Osteocyte (in vitro differentiated cells): ENCODE measurements at places on chromosomes 6 and 20. TPM values are rescaled to one million over a fixed set of nuclear protein-coding genes. Genes with fewer than 3 reads are reported as not detected.

DNA sequence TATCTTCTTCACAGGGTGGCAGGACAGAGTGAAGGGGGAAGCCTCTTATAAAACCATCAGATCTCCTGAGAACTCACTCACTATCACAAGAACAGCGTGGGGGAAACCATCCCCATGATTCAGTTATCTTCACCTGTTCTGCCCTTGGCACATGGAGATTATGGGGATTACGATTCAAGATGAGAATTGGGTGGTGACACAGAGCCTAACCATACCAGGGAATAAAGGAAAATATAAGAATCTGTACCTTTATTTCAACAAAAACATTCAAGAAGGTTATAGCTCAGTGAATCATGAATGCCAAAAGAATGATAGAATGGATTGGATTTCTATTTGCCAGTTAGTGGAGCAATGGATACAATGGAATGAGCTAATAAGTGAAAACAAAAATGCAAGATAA is 214.4 kb downstream of the PTPRK start:
- DNase-seq = no peak
- peak overlapping the region; percentile 76 for H3K27ac ChIP-seq
- H3K27me3 ChIP-seq = no peaks in the 10 kb centered on the region

SNPH gene
- total RNA-seq = 8.0 and 8.9 TPM in 2 replicates

GRCh38 chr6:149922642-149923326 is at the start of gene RAET1G:
TSS of gene RAET1G (minus strand) at chr6:149923121. CDS start at chr6:149923010, 111 bp downstream.
- peaks cover 20% of the 10 kb centered on the region for H3K4me1 ChIP-seq
- peak within 1 kb of the TSS; percentile 75 for H3K4me3 ChIP-seq
- H3K27ac ChIP-seq = peak within 1 kb of the TSS; percentile 2
- DNase-seq = peak; percentile 93
- peaks cover 16% of the 10 kb centered on the region for H3K27me3 ChIP-seq

- no peak for DNase-seq
- peak overlapping the region; percentile 72 for H3K4me3 ChIP-seq
- peaks cover 32% of the 10 kb centered on the region for H3K4me1 ChIP-seq
- peaks cover 56% of the 10 kb centered on the region for H3K27me3 ChIP-seq
Observed at GRCh38 chr6:28794175-28795002, 129.4 kb downstream of the TRIM27 start.

DNA sequence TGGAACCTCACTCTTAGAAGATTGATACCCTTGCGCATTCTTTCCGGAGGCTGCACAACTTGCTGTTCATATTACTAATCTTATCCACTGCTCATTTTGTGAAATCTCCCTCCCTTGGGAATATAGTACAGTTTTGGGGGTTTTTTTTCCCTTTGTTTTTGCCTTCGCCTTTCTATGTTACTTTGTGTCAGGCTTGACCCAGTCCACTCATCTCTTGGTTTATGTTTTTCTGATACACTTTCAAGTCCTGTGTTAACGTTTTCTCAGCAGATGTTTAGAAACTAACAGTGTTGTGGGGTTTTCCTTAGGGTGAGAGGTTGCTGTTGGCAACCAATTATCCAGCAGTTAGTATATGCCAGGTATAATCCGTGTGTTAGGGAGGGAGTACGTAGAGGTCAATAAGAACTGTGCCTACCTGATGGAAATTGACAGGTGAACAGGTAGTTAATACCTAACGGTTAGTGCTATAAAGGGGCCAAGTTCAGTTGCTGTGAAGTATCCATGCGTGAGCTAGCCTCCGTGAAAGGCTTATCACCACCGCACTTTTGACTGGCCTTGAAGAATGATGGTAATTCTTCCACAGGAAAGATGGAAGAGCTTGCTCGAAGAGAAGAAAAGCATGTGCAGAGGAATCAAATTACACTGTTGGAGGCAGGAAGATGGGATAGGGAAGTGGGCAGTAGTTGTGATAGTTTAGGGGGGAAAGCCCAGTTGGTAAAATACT is 1.4 kb downstream of the NFYA start:
- DNase-seq = no peak
- peaks cover 31% of the 10 kb centered on the region for H3K4me1 ChIP-seq
- peak overlapping the region; percentile 94 for H3K4me3 ChIP-seq
- H3K27ac ChIP-seq = peak overlapping the region; percentile 91
- no peaks in the 10 kb centered on the region for H3K27me3 ChIP-seq

VSX1 gene
- not detected in 2 replicates for total RNA-seq

- no peak for DNase-seq
- H3K36me3 ChIP-seq = no peaks in the 10 kb centered on the region
- peaks cover 11% of the 10 kb centered on the region for H3K4me1 ChIP-seq
Observed at GRCh38 chr6:92044312-92044711, 1375.0 kb downstream of the EPHA7 start.

GRCh38 chr6:170012037-170012330 is 260.6 kb downstream of the ERMARD start:
- H3K27ac ChIP-seq = no peak overlapping the region
- no peak overlapping the region for H3K4me3 ChIP-seq
- H3K36me3 ChIP-seq = no peaks in the 10 kb centered on the region
- no peaks in the 10 kb centered on the region for H3K4me1 ChIP-seq

DNA sequence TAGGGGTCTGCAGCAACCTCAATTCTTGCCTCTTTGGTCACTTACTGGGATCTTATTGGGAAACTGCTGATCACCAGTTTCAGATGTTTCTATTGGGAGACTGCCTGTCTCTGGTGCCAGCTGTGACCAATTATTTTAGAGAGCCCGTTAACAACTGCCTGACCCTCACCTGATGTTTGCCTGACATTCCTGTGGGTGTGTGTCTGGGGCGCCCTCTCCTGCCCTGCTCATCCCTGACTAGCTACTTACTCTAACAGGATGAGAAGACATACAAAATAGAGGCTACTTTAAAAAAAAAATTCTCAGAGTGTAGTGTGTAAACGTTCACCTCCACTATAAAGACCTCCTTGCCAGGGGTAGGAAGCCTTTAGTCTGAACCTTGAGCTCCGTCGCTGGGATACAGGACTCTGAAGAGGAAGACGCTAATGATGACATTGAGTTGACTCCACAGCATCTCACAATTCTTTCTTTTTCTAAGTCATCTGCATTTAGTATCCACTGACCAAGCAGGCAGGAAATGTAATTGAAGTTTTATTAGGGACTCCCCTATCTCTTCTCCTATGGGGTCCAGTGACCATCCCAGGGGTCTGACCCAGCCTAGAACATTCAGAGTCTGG is 54.6 kb upstream of the DDR1 start:
- H3K27ac ChIP-seq = peak overlapping the region; percentile 91
- H3K4me3 ChIP-seq = no peak overlapping the region
- H3K36me3 ChIP-seq = no peaks in the 10 kb centered on the region

DNA sequence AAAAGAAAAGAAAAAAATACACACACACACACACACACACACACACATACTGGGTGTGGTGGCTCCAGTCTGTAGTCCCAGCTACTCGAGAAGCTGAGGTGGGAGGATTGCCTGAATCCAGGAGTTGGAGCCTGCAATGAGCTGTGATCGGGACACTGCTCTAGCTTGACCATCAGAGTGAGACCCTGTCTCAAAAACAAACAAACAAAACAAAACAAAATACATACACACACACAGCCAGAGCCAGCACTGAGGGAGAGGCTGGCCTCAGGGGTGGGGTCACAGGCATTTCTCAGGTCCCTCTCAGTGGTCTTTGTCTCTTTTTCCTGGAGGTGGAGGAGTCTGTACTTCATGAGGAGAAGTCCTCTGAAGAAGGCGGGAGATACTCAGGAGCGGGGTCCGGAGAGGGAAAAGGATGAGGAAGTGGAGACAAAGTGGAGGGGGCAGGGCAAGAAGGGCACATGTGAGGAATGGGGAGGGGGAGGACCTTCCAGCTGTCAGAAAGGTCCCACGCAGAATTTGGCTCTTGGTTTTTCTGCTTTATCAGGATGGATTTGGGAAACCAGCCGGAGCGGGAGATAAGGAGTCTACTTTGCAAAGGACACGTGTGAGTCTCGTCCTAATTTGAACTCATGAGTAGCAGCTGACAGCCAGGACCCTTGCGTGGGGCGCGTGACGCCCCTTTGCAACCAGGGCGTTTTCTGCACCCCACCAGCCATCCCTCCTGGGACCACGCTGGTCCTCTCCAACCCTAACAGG is 7.7 kb upstream of the MICB start:
- no peak overlapping the region for H3K4me3 ChIP-seq
- H3K36me3 ChIP-seq = no peaks in the 10 kb centered on the region
- no peak overlapping the region for H3K27ac ChIP-seq

DNA sequence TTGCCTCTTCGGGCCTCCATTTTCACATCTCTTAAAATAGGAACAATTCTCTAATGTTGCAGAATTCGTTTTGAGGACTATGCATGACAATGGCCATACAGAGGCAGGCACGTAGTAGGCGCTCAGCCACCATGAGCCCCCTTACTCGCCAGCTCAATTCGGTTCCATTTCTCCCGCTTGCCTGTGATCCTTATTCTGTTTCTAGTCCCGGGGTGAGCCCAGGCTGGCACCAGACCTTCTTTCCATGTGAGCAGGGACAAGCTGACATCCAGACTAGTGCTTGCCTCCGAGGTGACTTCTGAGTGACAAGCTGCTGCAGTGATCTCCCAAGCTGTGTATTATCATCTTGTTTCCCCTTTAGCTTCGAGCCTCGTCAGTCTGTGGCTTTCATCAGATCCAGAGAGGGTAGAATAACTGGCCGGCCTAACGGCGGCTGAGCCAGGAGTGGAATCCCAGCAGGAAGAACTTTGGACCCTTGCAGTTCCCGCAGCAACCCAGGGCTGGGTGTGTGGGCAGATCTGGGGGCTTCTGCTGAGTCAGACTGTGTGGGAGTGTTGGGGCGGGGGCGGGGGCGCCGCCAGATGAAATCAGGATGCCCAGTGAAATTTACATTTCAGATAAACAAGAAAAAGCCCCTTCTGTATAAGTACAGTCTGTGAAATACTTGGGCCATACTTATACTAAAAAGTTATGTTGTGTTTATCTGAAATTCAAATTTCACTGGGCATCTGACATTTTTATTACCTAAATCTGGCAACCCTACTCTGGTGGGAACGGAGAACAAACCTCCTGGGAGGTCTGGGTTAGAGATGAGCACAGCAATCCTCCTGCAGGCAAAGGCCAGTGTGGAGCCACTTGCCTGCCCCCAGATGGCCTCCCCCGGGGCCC is 10.9 kb downstream of the BANF2 start:
- H3K4me3 ChIP-seq = no peak overlapping the region
- no peaks in the 10 kb centered on the region for H3K36me3 ChIP-seq
- peaks cover 14% of the 10 kb centered on the region for H3K4me1 ChIP-seq
- H3K27me3 ChIP-seq = peaks cover 3% of the 10 kb centered on the region
- no peak for DNase-seq
- H3K27ac ChIP-seq = peak overlapping the region; percentile 40

DNA sequence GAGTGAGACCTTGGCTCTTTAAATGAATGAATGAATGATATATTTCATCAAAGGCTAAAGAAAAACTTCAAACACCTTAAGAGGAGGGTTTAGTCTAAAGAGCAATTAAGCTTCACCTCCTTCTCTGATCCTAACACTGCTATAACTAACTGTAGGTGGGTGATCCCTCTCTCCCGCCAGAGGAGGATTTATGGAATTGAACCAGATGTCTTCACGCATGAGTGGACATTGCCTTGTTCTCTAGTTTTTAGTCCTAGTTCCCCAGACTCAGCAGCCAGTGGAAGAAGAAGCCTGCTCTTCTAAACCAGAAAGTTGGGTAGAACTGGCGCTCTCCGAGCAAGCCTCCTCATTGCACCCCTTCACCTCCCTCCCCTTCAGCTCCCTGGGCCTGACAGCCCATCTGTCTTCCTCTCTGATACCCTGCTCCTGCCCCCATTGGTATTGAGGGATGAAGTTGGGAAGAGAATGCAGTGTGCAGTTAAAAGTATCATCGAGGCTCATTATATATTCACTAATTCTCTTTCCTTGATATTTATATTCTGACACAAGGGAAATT is 142.7 kb downstream of the ARID1B start:
- peaks cover 10% of the 10 kb centered on the region for H3K36me3 ChIP-seq
- H3K27ac ChIP-seq = peak overlapping the region; percentile 55
- no peak for DNase-seq
- peaks cover 36% of the 10 kb centered on the region for H3K4me1 ChIP-seq

- DNase-seq = no peak
- no peak overlapping the region for H3K27ac ChIP-seq
- no peak overlapping the region for H3K4me3 ChIP-seq
- peaks cover 82% of the 10 kb centered on the region for H3K27me3 ChIP-seq
- H3K36me3 ChIP-seq = no peaks in the 10 kb centered on the region
- peaks cover 15% of the 10 kb centered on the region for H3K4me1 ChIP-seq
Observed at GRCh38 chr6:5992551-5993225, 14.0 kb downstream of the NRN1 start.

GNRH2 gene
- total RNA-seq = not detected in 2 replicates

DNA sequence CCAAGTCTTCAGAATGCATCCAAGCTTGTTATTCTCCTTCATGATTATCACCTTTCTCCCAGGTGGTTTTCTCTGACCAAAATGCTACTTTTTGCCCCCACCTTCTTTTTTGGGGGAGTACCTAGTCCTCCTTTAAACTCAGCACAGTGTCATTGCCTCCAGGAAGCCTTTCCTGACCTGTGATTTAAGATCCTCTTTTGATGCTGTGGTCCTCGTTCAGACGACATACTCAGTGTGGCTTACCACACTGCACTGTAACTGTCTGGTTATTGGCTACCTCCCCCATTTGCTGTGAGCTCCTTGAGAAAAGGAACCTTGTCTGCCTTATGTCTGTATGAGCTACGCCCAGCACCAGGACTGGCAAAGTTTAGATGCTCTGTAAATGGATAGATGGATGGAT is 14.6 kb downstream of the SAYSD1 start:
- no peak for DNase-seq
- H3K27me3 ChIP-seq = peaks cover 3% of the 10 kb centered on the region
- no peak overlapping the region for H3K4me3 ChIP-seq
- H3K27ac ChIP-seq = no peak overlapping the region
- H3K36me3 ChIP-seq = peaks cover 13% of the 10 kb centered on the region

PSMG4 gene
- total RNA-seq = 20.4 and 22.0 TPM in 2 replicates

DNA sequence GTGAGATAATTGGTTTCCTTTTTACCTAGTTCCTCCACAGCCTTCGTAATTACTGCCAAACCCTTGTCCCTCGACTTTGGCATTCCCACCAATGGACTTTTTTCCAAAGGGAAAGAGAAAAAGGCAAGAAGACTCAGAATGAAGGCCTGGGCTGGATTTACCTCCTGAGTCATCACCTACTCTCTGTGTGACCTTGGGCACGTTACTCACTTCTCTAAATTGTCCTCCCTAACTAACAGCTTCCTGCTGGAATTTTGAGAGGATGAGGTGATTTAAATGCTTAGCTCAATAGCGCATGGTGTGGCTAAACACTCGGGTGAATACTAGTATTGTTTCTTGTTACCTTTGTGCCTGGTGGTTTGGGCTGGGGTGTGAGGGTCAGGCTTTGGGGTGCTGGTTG is 146.6 kb downstream of the DHX35 start:
- H3K36me3 ChIP-seq = no peaks in the 10 kb centered on the region
- DNase-seq = no peak
- H3K4me3 ChIP-seq = no peak overlapping the region
- no peak overlapping the region for H3K27ac ChIP-seq
- H3K27me3 ChIP-seq = peaks cover 39% of the 10 kb centered on the region
- H3K4me1 ChIP-seq = no peaks in the 10 kb centered on the region

- H3K4me3 ChIP-seq = no peak overlapping the region
- H3K4me1 ChIP-seq = no peaks in the 10 kb centered on the region
- H3K36me3 ChIP-seq = no peaks in the 10 kb centered on the region
Observed at GRCh38 chr6:10624836-10625235, 69.6 kb downstream of the C6orf52 start.

DNA sequence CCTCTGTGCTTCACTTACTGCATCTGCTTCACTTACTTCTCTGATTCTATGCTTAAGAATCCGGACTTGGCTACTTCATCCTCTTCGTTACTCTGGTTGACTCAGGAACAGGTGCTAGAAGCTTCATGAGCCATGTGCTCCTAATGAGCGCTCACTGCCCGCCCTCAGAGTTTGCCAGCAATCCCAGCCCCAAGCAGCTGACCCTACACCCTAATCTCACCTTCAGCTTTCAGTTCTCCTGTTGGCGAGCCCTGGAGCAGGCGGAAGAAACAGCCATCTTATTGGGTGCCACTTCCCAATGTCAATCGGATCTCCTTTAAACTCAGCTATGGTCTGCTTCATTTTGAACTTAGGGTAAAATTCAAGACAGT is 61.3 kb downstream of the FOXA2 start:
- H3K27me3 ChIP-seq = no peaks in the 10 kb centered on the region
- DNase-seq = no peak
- no peak overlapping the region for H3K4me3 ChIP-seq
